SW480 (cell line): ENCODE measurements at places on chromosomes 2 and 18.

GRCh38 chr2:173351879-173352278 lies 2.8 kb upstream of the CDCA7 start:
- DNase-seq = no peak

DNA sequence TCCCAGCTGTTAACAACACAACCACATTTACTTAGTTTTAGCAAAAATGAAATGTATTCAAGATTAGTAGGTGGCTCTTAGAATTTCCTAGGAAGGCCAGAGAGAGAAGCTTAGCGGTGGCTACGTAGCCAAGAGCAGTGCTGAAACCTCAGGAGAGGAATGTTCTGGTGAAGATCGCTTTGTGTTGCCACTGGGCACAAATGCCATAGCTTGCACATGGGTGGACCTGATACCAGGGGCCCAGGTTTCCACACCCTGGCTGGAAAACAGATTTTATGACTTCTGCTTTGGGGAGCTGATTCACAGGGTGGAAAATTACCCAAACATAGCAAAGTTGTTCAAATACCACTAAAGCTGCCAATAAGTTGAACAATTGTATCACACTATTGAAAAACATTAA lies 43.4 kb downstream of the THUMPD2 start:
- no peak for DNase-seq

DNA sequence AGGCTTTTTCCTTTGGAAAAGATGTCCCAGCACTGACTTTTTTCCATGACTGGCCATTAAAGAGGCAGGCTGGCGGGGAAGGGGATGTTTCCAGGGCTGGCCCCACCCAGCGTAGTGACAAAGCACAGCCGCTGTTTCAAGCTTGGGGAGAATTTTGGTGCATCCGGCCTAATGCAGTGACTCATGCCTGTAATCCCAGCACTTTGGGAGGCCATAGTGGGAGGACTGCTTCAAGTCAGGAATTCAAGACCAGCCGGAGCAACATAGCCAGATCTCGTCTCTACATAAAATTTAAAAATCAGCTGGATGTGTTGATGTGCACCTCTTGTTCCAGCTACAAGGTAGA lies 78.0 kb upstream of the SH3BP4 start:
- DNase-seq = no peak

DNA sequence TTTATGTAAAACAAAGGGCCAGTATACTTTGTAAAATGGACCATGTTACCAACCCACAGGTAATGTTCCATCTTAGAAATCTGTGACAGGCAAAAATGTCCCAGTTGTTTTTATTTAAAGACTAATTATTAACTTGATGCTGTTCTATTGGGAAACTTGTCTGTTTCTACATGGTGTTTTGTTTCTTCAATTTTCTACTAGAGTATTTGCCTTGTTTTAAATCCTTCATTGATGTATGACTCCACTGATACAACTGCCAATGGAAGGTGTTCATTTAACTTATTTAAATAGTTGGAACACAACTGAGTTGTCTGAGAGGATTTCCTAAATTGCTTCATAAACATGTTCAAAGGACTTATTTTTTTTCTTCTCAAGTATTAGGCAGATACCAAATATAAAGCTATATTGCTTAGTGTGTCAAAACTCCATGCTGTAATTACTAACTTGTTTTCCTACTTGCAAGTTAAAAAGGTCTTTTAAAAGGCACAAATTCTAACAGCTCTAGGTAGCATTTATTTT lies 152.0 kb upstream of the XPO1 start:
- no peak for DNase-seq

GRCh38 chr2:134218414-134218813 lies 35.5 kb upstream of the MGAT5 start:
- DNase-seq = no peak
